EH (cell line): ENCODE measurements at places on chromosomes 4 and X.

- DNase-seq = peak; percentile 84
These were observed 423.5 kb upstream of the CTSO start for GRCh38 chr4:156377036-156377710.

DNA sequence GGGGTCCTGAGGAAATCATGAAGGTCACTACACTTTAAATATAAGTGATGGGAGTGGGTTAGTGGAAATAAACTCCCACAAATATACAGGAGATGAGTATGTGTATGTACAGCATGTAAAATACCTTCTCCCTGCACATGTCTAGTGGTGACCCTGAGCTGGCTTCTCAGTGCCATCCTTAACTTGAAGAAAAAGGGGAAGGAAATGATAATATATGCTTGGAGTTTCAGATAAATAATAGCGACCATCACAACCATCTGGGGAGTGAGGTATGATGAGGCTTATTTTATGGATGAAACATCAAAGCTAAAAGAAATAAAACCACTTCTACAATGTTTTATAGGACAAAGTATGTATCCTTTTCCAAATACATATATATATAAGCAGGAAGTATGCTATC lies 41.0 kb upstream of the SORBS2 start:
- DNase-seq = no peak

- no peak for DNase-seq
These were observed 1847.0 kb upstream of the PCDH10 start for GRCh38 chr4:131302108-131302507.

DNA sequence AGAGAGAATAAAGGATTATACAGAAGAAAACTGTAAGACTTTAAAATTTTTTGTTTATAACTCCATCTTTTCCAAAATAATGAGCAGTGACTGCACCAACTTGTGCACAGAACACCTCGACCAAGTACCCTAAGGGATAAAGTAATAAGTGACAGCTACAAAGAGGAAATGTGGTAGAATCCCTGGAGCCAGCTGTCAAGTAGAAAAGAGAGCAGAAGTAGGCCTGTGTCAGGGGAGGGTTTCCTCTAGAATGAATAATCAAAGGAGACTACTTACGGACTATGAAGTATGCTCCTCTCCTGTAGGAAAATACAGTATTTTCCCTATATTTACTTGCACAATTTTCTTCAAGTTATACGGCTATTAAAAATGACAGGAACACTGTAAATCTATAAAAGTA lies 1.2 kb downstream of the EIF1AX start:
- DNase-seq = no peak

- DNase-seq = no peak
These were observed 55.9 kb downstream of the FHDC1 start for GRCh38 chr4:152992027-152992426.

- peak; percentile 76 for DNase-seq
These were observed 59.0 kb upstream of the WDR1 start for GRCh38 chr4:10175626-10176025.

GRCh38 chr4:7974425-7974824 lies 34.8 kb upstream of the AFAP1 start:
- no peak for DNase-seq
